ENCODE measurements at places on chromosomes 16 and 17.

DNA sequence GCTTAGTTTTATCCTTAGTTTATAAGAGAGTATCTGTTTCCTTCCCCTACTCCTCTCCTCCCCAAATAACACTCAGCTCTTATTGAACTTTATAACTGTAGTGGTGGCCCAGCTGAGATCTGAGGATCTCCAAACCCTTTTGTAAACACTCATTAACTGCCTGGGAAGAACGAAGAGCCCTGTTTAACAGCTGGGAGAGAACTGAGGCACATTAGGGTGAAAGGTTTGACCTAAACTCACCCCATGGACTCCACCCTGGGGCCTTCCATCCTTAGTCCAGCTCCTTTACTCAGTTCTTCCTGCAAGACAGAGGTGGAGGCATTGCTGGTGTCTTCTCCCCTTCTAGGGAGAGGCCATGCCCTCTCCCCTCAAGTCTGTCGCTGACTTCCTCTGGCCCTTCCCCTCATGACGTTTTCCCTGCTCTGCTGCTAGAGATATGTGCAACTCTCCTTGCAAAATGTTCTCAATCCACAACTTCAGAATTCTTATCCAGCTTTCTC lies 1.2 kb upstream of the RARA start:
- no peak for DNase-seq

DNA sequence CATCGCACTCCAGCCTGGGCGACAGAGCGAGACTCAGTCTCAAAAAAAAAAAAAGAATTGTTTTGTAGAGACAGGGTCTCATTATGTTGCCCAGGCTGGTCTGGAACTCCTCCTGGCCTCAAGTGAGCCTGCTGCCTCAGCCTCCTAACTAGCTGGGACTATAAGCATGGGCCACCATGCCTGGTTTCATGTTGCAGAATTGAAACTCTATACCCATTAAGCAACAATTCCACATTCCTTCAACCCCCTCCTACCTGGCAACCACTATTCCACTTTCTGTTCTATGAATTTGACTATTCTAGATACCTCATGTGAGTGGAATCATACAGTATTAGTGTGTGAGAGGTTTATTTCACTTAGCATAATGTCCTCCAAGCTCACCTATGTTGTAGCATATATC lies 24.5 kb downstream of the RNF135 start:
- no peak for DNase-seq

DNA sequence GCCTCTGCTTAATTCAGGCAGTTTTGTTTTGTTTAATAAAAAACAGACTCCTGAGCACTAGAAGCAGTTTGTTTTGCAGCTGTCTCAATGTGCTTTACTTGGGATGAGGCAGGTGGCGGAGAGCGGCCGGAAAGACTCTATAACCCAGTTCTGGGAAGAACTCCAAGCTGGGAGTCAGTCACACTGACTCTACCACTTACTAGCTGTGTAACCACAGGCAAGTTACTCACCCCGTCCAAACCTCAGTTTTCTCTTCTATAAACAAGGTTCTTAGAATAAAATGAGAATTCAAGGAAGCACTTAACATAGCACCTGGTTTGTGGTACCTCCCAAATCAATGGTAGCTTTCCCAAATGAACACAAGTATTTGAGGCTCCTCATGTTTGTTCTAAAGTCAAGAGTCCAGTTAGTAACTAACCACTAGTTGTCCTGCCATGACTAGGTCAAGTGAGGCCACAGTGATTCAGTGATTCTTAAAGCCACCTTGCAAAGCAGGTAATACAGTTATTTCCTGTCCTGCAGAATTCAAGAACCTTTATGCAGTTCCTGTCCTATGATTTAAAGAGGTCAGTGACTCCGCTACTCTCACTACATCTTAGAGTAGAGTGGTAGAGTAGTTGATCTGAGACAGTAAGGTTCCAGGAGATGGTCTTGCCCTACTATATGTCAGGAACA lies 2.7 kb downstream of the TXNDC17 start:
- no peak for DNase-seq

- DNase-seq: no peak
Measured at GRCh38 chr17:45431531-45432404, 902 bp downstream of the ARHGAP27 start.

GRCh38 chr17:53630638-53631037 lies 192.1 kb upstream of the KIF2B start:
- no peak for DNase-seq

- DNase-seq: no peak
Measured at GRCh38 chr16:49599281-49599680, 225.7 kb downstream of the C16orf78 start.

DNA sequence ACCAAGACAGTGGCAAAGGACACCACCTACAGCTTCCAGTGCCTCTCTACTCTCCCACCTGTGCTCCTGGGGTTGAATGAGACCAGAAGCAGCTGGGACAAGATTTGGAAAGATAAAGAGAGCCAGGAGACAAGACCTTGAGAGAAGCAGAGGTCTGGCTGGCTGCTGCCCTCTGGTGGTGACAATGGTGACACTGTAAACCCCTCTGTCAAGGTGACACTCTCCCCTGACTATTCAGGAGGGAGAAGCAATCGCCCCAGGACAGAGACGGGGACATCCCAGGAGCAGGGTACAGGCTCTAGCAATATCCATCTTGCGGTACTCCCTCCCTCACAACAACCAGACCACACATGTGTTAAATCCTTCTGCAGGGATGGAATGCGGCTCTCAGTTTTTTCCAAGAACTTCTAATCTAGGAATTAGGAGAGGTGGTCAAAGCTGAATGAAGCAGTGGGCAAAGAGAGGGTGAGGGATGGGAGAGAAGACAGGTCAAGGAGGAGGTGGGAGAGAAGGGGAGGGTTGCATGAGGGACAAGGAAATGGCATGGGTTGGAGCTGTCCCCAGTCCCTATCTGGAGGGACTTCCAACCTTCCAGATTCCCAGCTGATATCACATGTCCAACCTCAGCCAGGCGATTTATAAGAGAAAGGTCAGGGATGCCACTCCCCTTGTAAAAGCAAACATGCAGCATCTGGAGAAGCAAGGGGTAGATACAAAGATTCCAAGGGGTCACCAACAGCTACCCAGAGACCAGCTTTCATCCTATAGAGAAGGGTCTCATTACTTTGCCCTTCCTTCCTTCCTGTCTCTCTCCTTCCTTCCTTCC lies 2.9 kb downstream of the PHOSPHO1 start:
- no peak for DNase-seq

- DNase-seq: no peak
Measured at GRCh38 chr16:80543162-80543561, 2.4 kb downstream of the DYNLRB2 start.

All from chondrocyte (in vitro differentiated cells).